ENCODE measurements at places on chromosomes 16 and 17. TPM values are rescaled to one million over a fixed set of nuclear protein-coding genes. Genes with fewer than 3 reads are reported as not detected.

The EPX gene
- total RNA-seq: not detected

The SLC6A2 gene
- total RNA-seq: 0.08 TPM

The ODAD4 gene
- 1.2 TPM for total RNA-seq

The CBX8 gene
- total RNA-seq: 21.7 TPM

The GPT2 gene
- total RNA-seq: 11.9 TPM

The C17orf78 gene
- not detected for total RNA-seq

The MARCHF10 gene
- total RNA-seq: 1.5 TPM

The IL21R gene
- total RNA-seq: not detected

The KRTAP4-1 gene
- total RNA-seq: 0.25 TPM
